ENCODE measurements at places on chromosomes 12 and 14.

- DNase-seq, result no peak
Observed at GRCh38 chr14:94471045-94471444, 5.0 kb downstream of the SERPINA9 start.

GRCh38 chr14:50647282-50647681 lies 20.8 kb downstream of the SAV1 start:
- no peak for DNase-seq

- no peak for DNase-seq
Observed at GRCh38 chr12:68012712-68013111, 23.5 kb downstream of the IFNG-AS1 start.

DNA sequence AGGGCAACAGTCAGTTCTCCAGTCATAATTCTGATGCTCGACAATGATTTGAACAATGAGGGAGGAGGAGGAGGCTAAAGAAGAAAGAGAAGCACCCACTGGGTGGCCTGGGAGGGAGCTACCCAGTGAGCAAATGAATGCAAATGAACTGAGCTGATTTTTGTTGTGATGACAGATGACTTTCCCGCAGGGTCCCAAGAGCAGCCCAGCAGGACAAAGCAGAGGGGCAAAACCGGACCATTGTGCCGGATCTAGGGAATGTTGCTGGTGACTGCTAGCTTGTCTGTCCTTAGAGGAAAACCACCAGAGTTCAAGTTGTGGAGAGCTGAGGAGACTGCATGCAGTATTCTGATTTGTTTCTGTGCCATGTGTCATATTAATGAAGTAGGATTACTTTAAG lies 162.8 kb downstream of the MON2 start:
- DNase-seq, result no peak

DNA sequence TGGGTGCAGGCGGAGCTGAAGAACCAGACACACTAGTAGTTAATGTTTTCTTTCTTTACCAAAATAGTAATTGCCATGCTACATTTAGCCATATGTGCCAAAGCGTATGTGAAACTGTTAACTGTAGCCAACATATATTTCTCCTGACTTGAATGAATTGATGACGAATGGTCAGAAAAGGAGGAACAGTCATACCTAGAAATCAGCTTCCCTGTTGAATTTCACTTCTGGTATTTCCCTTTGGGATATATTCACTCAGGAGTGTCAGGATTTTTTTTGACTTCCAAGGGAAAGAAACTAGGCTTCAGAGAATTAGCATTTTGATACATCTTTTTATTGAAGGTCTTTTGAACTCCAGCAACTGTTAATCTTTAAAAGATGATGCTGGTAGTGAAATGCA lies 87.0 kb downstream of the ERC1 start:
- DNase-seq, result no peak

- peak; percentile 59 for DNase-seq
Observed at GRCh38 chr12:9751204-9752144, 9.2 kb downstream of the CD69 start.

DNA sequence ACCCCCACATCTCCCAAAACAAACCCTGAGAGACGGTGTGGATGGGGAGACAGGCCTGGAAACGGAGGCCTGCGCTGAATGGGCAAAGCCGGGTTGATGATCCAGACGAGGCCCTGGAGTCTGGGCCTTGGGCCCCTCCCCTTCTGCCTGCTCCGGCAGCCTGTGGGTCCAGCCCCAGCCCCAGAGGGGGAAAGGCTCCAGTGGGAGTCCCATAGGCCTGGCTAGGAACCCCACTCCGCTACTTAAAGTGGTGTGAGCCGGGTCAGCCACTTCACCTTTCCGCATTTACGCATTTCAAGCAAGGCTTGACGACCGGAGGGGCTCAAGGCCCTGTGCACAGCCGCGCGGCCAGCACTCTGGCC lies 695 bp upstream of the TNFAIP2 start:
- DNase-seq, result no peak

DNA sequence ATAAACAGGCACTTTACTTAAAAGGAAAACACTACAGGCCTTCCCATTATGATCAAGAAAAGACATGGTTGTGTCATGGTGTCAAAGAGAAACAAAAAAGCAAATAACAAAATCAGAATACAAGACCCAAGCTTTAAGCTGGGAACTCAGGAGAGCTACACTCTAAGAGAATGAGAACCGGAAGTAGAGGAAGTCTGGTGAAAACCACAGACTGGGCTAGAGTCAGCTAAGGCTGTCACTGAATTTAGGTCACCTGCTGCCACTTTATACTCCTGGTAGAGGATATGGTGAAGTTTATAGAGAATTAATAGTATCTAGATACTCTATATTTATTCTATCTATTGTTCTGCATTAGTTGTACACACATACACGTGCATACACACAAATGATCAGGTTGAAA lies 971.7 kb downstream of the FLRT2 start:
- DNase-seq, result no peak

GRCh38 chr12:55970775-55971174 lies 3.1 kb upstream of the RAB5B start:
- no peak for DNase-seq

- DNase-seq, result no peak
Observed at GRCh38 chr12:92085736-92086040, 60.0 kb downstream of the BTG1 start.

GRCh38 chr12:132084621-132085290 lies 59.4 kb downstream of the DDX51 start:
- DNase-seq, result no peak

GRCh38 chr12:114681116-114681871 lies 2.7 kb downstream of the TBX3 start:
- no peak for DNase-seq

GRCh38 chr12:116592731-116593130 lies 33.5 kb downstream of the MAP1LC3B2 start:
- DNase-seq, result no peak

DNA sequence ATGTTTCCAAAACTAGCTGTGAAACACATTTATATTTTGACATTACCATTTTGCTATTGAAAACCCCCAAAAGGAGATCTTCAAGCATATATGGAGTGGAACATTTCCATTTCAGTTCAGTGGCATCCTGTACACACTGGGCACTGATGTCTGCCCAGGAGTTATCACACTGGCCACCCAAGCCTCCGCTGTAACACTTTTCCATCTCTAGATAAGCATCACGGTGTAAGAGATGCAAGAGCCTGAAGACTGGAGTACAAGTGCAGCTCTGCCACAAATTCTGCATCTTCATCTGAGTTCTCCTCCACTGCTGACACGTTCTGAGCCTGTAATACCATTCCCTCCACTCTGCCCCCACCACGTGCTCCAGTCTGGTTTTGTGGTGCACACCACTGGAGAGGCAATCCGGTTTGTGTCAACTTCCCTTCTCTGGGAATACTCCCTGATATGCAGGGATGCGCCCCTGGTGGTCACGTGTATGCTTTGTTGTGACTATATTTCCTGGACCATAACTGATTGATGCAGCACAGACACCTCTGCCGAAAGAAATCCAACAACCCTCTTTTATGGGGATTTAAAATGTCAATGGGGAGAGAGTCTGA lies 12.7 kb downstream of the SPTLC2 start:
- DNase-seq, result no peak

DNA sequence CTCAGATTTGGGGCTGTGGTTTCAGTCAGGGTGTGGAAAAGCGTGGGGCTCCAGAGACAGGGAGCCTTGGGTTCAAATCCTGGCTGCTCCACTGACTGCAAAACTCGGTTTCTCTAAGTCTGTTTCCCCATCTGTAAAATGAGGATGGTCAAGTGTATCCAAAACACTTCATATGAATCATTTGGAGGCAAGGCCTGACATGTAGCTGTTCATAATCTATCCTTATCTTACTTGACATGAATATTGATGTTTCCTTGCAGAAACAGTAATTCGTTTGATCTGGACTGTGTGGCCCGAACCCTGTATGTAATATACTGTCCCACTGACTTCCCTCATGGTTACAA lies 1.5 kb upstream of the CCDC63 start:
- no peak for DNase-seq

DNA sequence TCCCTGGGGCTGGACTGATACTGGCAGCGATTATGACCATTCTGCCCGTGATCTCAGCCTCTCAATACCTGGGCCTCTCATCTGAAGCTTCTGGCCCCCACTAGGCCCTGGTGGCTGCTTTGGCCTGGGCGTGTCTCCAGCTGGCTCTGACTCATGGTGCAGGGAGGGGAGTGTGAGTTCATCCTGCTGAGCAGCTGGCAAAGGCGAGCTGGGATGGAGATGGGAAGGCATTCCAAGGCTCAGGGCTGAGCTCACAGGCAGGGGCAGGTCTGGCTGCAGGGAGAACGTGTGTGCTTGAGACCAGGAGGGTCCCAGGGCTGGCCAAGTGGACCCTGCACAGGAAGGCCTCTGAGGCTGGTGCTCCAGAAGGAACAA lies 221.8 kb downstream of the TMEM121 start:
- no peak for DNase-seq

- no peak for DNase-seq
Observed at GRCh38 chr12:2537868-2538541, 256.8 kb upstream of the FKBP4 start.

- DNase-seq, result no peak
Observed at GRCh38 chr12:88737838-88738472, 157.7 kb upstream of the KITLG start.

Measured in stimulated activated CD8-positive, alpha-beta memory T cell treated with anti-CD3 and anti-CD28 coated beads, Interleukin-2, amount 100 ng/mL, for 1 hour (primary cell).